ENCODE measurements at places on chromosomes 16 and 17.

- DNase-seq = no peak
Observed at GRCh38 chr16:15443753-15444152, 9.4 kb downstream of the BMERB1 start.

DNA sequence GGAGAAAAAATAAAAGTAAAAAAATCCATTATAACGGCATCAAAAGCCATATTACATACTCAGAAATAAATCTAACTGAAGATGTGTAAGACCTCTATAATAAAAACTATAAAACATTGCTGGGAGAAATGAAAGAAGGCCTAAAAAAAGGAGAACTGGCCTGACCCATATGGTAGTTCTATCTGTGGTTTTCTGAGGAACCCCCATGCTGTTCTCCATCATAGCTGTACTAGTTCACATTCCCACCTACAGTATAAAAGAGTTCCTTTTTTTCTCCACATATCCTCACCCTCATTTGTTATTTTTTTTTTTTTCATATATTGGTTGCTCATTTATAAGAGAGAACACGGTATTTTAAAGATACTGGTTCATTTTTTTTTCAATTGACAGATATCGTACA is 191.8 kb downstream of the STX8 start:
- DNase-seq = no peak

GRCh38 chr17:3796822-3797170 is 4.2 kb downstream of the ITGAE start:
- DNase-seq = peak; percentile 72

DNA sequence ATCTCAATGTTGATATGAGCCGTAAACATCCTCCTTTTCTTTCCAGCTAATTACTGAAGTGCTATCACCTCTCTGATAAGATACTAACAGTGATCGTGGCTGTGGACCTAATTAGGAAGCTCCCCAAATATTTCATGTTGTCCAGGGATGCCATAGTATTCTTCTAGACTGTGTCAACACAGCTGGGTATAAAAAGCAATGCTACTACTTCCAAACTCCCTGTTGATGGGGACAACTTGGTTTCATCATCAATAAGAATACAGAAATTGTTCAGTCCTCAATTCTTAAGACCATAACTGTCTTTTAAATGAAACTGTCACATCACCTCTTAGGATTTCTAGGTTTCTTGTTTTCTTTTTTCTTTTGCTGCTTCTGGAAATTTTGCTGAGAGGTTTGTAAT is 530.6 kb downstream of the TOX3 start:
- no peak for DNase-seq

- DNase-seq = no peak
Observed at GRCh38 chr16:76204249-76204648, 73.0 kb upstream of the CNTNAP4 start.

GRCh38 chr17:3892095-3892998 is 506 bp downstream of the CAMKK1 start:
- peak; percentile 74 for DNase-seq

GRCh38 chr17:39197380-39198185 is at the start of gene CACNB1:
TSS of gene CACNB1 (minus strand) at chr17:39197669. CDS start at chr17:39197495, 174 bp downstream.
- peak; percentile 55 for DNase-seq

DNA sequence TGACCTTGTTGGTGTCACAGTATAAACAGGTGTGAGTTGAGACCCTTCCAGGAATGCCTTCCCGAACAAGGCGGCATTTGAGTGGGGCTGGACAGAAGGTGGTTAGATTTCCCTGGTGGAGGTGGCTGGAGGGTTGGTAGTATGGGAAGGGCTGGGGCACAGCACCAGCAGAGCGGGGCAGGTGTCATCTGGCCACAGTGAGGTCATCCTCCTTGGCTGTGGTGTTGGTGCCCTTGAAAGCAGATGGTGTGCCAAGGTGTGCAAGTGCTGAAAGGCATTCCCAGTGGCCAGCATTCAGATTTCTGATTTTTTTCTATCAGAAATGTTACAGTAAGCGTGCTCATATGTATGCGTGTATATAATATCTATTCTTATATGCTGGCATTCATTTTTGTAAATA is 126.6 kb downstream of the LAT start:
- no peak for DNase-seq

DNA sequence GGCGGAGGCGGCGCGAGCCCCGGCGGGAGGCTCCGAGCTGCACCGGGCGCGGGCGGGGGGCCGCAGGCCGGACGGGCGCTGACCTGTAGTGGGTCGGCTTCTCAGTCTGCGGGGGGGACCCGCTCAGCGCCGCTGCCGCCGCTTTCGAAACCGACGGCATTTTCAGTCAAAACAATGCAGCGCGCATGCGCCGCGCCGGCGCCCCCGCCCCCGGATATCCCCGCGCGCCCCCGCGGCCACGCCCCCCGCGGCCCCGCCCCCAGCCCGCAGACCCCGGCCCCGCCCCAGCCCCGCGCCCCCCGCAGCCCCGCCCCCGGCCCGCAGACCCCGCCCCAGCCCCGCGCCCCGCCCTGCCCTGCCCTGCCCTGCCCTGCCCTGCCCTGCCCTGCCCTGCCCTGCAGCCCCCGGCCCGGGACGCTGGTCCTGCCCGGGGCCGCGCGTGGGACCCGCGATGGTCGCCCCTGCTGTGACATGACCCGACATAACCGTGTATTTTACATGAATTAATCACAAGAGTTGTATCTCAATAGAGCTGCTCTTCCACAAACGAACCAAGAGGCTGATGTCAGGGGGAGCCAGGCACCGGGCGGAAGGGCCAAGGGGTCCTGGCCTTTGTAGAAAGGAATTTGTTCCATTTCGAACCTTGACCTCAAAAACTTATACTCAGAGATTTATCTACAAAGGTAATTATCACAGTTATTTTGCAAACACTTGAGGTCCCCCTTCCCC is at the start of gene UNKL:
Gene UNKL, minus strand, starts transcription at position 173 of the 729 bp plus-strand sequence. Its CDS starts 13 bp downstream, at position 160.
- DNase-seq = peak; percentile 81

- DNase-seq = no peak
Observed at GRCh38 chr16:8764525-8765250, 32.8 kb downstream of the TMEM186 start.

- DNase-seq = no peak
Observed at GRCh38 chr17:12047681-12048376, 27.2 kb downstream of the MAP2K4 start.

- no peak for DNase-seq
Observed at GRCh38 chr17:21061971-21062526, 19.2 kb upstream of the USP22 start.

GRCh38 chr17:67393809-67394397 is 16.8 kb downstream of the PITPNC1 start:
- DNase-seq = no peak

DNA sequence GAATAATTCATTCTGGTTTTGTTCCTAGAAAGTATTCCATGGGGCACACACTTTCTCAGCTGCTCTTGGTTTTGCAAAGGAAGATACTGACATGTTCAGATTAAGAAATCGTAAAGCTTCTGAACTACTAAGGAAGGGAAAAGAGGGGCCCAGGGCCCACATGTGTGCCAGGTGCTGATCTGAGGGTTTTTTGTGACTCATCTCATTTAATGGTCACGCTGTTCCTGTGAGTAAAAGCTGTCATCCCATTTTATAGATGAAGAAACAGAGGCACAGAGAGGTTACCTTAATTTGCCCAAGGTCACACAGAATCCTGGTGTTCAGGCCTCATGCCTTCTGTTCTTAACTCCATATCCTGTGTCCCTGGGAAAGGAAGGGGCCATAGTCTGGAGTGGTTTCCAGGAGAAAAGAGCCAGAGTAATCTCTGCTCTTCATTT is 113.2 kb downstream of the MSI2 start:
- DNase-seq = no peak

DNA sequence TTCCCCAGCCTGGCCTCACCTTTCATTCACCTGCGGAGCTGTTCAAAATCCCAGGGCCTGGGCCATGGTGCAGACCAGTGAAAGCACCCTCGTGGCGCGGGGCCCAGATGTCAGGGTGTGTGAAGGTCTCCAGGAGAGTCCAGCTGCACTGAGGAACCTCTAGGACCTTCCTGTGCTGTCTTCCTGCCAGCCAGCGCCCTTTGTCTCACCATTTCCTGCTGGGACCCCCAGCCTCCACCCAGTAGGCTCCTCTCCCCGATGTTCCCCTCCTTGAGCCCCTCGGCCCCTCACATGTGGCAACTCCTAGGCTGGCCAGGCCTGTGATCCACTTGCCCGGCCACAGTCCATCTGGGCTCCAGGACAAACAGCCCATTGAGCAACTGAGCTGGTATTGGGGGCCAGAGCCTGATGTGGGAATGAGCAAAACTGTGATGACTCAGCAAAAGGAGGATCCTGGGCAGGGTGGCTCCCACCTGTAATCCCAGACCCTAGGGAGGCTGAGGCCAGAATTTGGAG is 677 bp downstream of the SULT1A2 start:
- DNase-seq = no peak

- no peak for DNase-seq
Observed at GRCh38 chr16:19135201-19135842, 21.6 kb downstream of the ITPRIPL2 start.

GRCh38 chr16:60882816-60883215 is 1153.4 kb downstream of the CDH8 start:
- DNase-seq = no peak

GRCh38 chr16:74524926-74525325 is 82.0 kb downstream of the GLG1 start:
- no peak for DNase-seq

- DNase-seq = no peak
Observed at GRCh38 chr16:11666103-11667055, 1.9 kb upstream of the SNN start.

- no peak for DNase-seq
Observed at GRCh38 chr17:15490634-15491261, 23.3 kb upstream of the CDRT4 start.

- no peak for DNase-seq
Observed at GRCh38 chr17:75908201-75908600, 3.5 kb upstream of the MRPL38 start.

DNA sequence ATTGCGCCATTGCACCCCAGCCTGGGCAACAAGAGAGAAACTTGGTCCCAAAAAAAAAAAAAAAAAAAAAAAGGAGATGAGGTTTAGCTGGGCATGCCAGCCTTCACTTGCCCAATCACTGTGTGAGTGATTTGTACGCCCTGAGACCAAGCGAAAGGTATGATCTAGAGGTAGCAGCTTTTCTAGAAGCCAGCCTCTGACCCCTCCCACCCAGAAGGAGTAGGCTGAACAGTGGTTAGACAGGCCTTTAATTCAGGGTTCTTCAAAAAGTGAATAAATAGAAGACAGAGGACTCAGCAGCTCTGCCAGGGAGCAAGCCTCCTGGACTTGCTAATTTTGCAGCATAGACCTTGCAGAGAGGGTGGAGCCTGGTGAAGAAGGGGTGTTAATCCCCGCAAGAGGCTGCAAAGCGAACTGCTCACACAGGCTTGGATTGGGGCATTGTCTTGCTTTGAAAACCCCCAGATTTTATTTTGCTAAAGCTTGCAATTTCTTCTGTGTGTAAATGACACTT is 7.1 kb upstream of the CYTH1 start:
- DNase-seq = no peak

GRCh38 chr17:75407655-75408352 is 2.3 kb upstream of the GRB2 start:
- DNase-seq = no peak

GRCh38 chr17:43718544-43718943 is 40.0 kb downstream of the SOST start:
- DNase-seq = no peak

DNA sequence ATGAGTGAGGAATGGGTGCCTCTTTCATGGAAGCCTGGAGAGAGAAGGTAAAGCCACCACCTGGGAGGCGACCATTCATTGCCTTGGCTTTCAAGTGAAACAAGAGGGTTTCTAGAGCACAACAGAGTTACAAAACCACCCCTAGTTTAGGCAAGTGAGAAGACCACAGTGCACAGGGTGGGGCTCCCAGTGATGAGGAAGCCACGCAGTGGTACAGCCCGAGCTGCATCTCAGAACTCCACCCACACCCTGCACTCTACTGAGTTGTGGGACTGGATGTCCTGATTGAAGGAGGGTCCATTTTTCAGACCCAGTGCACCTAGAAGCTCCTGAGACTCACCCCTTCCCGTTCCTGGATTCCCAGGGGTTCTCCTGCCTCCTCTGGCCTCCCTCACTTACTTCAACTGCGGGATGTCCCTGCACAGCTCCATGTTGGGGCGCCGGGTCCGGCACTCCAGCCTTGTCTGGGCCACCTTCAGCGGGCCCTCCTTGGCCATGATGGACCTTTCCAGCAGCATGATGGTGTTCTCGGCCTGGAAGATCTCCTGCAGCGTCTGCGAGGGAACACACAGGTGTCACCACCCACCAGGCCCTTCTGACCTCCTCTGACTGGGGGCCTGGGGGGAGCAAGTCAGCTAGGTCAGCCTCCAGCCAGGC is 55.1 kb upstream of the EMP2 start:
- DNase-seq = no peak

DNA sequence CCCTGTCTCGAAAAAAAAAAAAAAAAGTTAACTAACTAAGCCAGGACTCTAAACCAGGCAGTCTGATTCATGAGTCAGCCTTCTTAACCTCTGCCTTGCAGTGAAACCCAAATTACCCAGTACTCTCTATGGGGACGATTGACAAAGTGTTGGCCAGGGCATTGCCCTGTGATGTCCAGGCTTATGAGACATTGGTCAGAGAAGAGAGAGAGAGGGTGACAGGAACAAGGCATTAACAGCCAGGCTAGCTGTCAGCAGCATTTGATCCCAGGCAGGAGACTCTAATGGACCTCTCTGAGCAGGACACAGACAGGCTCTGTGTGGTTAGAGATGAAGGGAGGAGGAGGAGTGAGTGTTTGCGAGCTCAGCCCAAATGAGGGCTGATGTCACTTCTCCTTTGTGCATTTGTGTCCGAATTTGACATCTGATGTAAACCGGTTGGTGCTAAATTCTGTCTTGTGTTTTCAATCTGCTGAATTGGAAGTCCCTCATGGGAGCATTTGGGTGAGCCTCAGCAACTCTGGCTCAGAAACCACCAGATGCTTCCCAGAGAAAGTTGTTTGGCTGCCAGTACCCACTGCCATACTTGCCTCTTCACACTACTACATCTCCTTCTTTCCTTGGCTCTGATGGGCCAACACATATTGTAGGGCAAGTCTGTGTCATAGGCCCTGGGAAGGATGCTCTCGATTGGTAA is 4.3 kb upstream of the MYL4 start:
- peak; percentile 53 for DNase-seq

DNA sequence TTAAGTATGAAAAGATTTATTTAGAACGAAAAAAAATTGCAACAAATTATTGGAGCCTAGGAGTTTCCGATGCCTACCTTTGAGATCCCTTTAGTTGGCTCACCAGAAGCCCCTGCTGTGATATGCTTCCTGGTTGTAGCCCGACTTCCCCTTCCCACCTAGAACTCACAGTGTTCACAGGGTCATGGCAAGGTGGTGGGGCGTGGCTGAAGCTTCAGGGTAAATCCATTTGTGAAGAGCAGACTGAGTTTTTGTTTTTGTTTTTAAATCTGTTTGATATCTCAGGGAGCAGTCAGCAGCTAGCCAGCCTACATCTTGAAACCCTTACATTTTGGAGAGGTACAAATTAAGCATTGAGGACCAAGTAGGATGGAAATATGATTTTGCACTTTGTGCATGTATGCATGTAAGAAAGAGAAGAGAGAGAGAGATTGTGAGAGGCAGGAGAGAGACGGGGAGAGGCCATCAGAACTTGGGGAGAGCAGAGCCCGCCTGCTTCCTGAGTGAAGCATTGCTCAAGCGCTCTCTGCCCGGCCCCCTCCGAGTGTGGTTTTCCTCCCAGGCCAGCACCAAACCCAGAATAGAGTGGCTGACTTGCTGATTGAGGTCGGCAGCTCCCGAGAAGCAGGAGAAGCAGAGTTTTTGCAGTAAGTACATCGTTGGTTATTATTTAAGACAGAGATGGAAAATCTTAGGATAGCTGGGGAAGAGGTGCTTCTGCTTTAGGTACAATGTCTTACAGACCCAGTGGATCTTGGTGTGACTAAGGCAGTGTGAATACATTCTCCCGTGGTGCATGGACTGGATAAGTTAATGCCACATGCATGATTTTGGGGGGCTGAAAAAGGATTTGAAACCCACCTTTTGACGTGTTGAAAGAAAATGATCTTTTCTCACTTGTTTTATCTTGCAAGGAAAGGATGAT is 64.2 kb downstream of the SPECC1 start:
- peak; percentile 32 for DNase-seq
